Stimulated activated CD4-positive, alpha-beta T cell treated with anti-CD3 and anti-CD28 coated beads, TNF-alpha, amount 100 ng/mL, for 24 hours (primary cell): ENCODE measurements at places on chromosomes 1 and 21.

DNA sequence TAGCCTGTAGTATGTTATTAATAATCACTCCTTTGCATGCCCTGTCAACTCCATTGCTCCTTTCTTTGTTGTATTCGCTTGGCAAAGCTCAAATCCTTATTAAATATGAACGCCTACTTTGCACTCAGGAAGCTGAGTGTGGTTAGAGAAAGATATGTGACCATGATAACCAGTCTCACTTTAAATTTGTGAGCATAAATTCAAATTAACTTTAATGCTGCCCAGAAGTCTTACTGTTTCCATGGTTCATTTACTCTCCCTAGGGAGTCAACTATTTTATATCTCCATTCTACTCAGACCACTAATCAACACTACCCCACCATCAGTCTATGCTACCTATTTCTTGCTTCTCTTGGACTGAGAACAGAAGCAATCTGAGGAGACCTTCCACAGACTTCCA is 12.1 kb upstream of the EPHX4 start:
- DNase-seq: no peak

- no peak for DNase-seq
Measured at GRCh38 chr21:43299441-43300277, 127.3 kb downstream of the SIK1 start.

GRCh38 chr1:185961664-185962063 is 227.5 kb downstream of the HMCN1 start:
- no peak for DNase-seq

GRCh38 chr1:165842671-165843129 is 15.3 kb downstream of the UCK2 start:
- DNase-seq: peak; percentile 13

- DNase-seq: no peak
Measured at GRCh38 chr1:33169290-33170055, 12.4 kb downstream of the TRIM62 start.

- DNase-seq: no peak
Measured at GRCh38 chr1:15178571-15179484, 25.3 kb downstream of the TMEM51 start.
